ENCODE measurements at places on chromosomes 5 and 9.
A peak's percentile ranks its signal among the peaks of the same experiment; 100 is the strongest.

- no peak for DNase-seq
Observed at GRCh38 chr5:854217-854616, 3.4 kb upstream of the ZDHHC11 start.

DNA sequence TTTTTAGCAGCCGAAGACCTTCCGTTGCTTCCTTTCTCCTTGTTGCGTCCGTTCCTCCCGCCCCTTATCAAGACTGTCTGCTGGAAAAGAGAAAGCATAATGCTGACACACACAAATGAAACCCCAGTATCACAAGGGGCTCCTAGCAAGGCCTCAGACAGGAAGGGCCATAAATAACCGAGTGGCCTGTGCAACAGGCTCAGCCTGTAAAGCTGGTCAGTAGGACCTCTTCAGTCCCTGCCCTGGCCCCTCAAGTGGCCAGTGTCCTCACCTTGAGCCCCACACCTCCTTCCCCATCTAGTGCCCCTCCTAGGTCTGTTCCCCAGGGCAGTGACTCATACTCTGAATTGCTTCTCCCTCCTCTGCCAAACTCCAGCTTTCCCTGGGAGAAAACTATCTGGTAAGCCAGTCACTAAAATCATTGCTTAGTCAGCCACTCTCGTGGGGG, 174.6 kb upstream of the IL12B start:
- DNase-seq, result peak; percentile 15

- no peak for DNase-seq
Observed at GRCh38 chr5:180026320-180026719, 45.2 kb downstream of the RNF130 start.

DNA sequence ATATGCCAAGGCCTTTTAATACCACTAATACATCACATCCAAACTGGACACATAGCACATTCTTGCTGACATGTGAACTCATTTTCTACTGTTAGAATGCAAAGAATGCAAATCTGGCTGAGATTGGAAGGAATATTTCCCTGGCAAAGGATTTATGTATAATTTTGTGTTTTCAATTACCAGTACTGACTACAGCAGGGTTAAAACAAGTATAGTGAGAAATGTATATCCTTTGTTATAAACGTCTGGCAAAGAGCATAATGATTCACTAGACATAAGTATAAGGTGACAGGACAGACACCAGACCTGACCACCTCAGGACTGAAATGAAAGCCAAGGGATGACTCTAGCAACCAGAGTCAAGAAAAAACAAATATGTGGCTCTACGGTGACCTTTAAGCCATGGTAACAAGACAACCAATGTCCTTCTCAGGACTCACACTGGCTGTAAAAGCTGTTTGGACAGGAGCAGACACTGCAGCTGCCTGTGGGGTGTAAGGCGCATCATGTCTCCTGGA, 95.0 kb downstream of the MRPS27 start:
- DNase-seq, result no peak

GRCh38 chr9:72596451-72597180, 75.2 kb downstream of the TMC1 start:
- no peak for DNase-seq

- DNase-seq, result peak; percentile 71
Observed at GRCh38 chr9:131366761-131367401, 27.0 kb upstream of the PRRC2B start.

GRCh38 chr5:119340597-119341218, 15.1 kb upstream of the TNFAIP8 start:
- DNase-seq, result no peak

GRCh38 chr9:18771011-18771410, 262.0 kb downstream of the SAXO1 start:
- no peak for DNase-seq

DNA sequence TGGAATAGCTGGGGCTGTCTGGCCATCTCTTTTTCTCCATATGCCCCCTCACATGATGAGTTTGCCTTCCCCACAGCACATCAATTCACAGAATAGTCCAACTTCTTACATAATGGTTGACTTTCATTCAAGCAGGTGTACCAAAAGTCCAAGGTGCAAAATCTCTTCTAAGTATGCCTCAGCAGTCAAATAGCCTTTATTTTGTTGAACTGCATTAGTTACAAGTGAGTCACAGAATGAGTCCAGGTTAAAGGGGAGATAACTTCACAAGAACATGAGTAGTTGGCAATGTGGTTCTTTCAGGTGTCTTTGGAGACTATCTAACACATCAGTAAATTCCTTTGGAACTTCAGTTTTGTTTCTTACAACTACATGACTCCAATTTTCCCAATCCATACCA, 672.5 kb downstream of the PRELID2 start:
- DNase-seq, result no peak

- DNase-seq, result peak; percentile 67
Observed at GRCh38 chr9:125932012-125932411, 184.8 kb downstream of the PBX3 start.

DNA sequence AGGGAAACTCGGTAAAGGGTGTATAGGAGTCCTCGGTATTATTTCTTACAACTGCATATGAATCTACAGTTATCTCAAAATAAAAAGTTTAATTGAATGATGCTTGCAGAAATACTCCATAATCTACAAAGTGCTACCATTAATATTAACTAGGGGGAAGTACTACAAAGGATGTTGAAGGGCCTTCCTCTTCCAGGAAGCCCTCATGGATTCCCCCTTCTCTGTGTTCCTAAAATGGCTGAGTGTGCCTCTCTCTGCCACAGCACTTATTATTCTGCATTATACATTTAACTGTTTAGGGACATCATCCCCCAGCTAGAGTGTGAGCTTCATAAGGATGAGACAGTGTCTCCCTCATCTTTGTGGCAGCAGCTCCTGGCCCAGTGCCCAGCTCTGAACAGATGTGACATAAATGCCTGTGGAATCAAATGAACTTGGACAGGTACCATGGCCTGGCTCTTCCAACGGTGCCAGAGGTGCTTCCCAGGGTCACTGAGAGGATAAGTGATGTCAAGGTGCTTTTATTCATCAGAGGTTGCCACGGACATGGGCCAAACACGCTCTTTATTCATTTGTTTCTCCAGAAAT, 99.5 kb downstream of the PAX5 start:
- peak; percentile 62 for DNase-seq

DNA sequence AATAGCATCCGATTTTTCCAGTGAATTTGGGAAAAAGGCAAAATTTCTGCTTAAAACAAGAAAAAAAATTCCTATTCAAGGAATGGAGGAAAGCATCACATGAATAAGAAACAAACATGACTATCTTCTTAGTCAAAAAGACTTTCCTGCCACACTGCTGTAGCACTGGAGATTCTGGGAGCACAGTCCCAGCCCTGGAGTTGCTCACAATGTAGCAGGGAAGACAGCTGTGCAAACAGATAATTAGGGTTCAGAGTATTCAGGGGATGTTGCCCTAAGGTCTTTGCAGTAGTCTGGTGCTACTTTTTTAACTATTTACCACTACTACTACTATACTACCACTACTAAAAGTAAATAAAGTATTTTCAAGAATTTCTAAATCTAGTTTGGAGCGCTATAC, 86.5 kb downstream of the BNC2 start:
- no peak for DNase-seq

DNA sequence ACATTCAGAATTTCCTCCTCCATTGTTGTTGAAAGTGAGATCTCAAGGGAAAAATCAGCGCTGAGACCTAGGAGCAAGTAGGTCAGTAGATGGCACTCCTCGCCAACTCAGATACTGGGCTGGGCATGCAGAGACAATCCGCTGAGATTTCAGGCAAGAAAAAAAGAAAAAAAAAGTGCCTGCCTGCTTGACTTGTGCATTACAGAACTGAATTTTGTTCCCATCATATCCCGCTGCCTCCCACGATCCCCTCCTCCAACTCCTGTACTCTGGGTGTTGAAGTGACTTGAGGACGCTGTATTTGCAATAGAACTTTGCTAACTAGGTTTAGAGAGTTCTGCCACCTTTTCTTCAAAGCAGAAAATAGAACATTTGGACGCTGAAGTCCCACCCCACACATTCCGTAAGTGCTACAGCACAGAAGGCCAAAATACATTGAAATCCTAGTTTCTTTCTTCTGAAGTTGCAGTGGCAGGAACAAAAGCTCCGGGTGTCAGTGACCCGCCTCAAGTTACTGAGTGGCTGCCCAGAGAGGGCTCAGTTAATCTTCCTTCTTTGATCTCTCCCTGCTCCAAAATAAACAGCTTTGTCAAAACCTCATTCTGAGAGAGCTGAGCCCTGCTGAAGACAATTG, 265.8 kb downstream of the MLLT3 start:
- DNase-seq, result peak; percentile 70

All from BE2C (cell line).